Activated T-cell treated with anti-CD3 and anti-CD28 coated beads, Interleukin-2, amount 50 U/mL, for 24 hours (primary cell): ENCODE measurements at places on chromosomes 5 and 9.

- no peak for DNase-seq
These were observed 72.7 kb downstream of the ZFAND5 start for GRCh38 chr9:72292256-72292682.

DNA sequence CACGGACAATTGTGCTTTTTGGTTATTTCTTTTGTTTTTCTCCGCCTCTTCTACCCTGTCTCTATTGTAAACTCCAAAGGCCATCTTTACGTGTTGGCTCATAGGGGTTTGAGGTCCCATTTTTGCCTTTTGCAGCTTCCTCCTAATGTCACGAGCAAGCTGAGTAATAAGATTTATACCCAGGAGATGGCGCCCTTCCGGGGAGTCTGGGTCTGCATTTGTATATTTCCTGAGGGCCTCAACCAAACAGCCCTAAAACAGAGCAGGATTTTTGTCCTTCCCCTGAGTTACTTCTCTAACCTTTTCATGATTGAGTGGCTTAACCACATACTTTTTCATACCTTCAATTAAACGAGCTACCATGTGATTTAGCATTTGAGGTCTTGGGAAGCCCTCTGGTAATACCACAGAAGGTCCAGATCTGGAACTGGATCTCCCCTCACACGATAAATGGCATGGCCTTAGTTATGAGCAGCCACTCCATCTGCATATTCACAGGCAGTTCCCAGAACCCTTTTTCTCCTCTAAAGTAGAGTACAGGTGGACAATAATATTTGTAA lies 11.2 kb upstream of the CFAP95 start:
- no peak for DNase-seq

DNA sequence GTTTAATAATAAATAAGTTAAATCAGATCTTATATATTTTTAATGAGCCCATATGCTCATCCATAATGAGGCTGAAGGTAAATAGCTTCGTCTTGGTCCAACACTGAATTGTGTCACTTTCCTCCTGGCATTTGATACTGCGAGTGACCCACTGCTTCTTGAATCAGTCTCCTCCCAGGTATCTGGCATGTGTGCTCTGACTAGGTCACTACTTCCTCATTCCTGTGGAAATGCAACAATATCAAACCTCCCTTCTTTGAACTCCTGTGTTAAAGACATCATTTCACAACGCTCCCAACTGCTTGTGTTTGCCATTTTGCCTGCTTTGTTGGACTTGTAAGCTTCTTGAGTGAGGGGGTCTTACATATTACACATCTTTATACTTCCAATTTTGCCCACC lies 157.7 kb downstream of the SLC24A2 start:
- no peak for DNase-seq

- peak; percentile 78 for DNase-seq
These were observed 54.7 kb upstream of the SUSD3 start for GRCh38 chr9:93003552-93004407.

GRCh38 chr9:127489471-127490115 lies 38.3 kb downstream of the LRSAM1 start:
- no peak for DNase-seq
